ENCODE measurements at places on chromosomes 13 and 19.
A peak's percentile ranks its signal among the peaks of the same experiment; 100 is the strongest.

DNA sequence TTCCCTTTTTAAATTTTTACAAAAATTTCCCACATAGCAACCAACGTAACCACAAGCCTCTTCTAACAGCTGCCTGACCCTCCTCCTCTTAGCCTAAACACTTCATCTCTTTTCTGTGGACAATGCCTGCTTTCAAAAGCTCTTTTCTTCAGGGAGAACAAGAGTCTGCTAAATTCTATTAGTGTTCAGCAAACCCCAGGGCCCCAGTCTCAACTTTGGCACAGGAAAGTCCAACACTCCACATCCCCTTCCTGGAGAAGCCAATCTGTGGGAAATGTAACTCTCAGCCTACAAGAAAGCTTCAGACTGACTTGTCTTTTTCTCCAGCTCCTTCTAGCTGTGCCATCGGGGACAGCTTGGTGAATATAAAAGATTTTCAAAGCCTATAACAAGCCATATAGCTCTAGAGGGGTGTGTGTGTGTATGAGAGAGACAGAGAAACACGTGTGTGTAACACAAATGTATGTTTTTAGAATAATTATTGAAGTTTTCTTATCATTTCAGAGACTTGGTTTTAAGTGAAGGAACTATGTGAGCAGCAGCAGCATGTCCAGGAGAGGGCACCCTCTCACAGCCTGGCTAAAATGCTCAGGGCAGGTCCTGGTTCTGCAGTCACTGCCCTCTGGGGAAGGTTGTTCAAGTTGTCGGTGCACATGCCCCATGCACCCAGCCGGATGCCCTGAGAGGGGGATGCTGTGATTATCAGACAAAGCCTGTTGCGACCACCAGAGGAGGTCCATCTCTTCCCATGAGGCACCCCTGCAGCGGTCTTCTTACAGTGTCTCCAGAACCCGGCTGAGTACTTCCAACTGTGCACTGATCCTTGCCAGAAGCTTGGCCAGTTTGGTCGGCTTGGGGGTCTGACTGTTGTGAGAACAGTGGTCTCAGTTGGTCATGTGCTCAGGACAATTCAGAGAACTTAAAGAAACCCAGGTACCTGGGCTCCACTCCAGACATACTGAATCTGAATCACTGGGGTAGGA is 34.4 kb downstream of the CCDC70 start:
- DNase-seq: no peak

DNA sequence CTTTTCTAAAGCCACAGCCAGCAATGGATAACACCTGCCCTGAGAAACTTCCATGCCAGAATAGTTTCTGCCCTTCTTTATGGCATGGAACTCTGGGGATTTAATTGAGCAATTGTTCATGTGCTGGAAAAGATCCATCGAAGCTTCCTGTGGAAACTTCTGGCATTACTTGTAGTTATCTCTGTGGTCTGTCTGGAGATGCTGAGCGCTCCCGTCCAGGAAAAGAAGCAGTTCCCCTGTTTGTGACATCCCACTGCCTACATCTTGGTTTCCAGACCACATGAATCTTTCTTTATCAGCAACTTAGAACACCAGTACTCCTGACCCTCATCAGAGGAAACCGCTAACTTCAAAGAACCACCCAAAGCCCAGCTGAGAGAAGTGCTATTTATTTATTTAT is 24.6 kb downstream of the FLT1 start:
- no peak for DNase-seq

DNA sequence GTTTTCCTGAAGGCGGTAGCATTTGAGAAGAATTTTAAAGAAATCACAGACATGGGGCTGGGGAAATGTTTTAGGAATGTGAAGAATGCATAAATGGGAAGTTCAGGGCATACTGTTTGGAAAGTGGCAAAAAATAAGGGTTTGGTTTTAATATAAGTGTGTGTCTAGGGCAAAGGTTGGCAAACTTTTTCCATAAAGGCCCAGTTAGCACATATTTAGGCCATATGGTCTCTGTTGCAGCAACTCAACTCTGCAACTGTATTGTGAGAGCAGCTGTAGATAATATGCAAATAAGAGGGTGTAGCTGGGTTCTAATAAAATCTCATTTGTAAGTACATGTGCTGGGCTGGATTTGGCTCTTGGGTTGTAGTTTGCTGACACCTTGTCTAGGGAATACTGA is 521.9 kb downstream of the DIAPH3 start:
- DNase-seq: no peak

- no peak for DNase-seq
Measured at GRCh38 chr13:113413178-113413897, 40.0 kb downstream of the ADPRHL1 start.

GRCh38 chr13:59587971-59588716 is 575.6 kb downstream of the DIAPH3 start:
- DNase-seq: no peak

DNA sequence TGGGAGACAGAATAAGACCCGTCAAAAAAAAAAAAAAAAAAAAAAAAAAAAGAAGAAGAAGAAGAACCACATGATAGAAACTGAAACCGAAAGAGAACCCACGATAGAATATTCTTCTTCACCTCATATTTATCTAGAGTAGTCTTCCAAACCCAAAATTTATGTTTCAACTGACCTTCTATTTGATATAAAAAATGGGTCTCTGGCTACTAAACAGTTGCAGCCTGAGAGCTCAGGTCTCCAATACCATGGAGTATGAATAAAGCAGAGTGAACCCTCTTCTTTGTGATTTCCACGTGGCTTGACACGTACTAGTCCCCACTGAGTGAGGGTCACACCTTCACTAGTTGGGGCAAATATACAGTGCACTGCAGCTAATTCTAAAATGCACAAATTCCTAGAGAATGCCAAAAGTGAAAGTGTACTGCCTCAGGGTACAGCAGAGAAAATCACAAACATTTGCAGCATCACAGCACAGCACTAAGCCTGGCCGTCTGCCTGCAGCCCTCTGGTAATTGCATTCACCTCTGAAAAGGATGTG is 30.8 kb upstream of the RFC3 start:
- DNase-seq: no peak

- peak; percentile 11 for DNase-seq
Measured at GRCh38 chr13:26785838-26786630, 25.4 kb upstream of the GPR12 start.

DNA sequence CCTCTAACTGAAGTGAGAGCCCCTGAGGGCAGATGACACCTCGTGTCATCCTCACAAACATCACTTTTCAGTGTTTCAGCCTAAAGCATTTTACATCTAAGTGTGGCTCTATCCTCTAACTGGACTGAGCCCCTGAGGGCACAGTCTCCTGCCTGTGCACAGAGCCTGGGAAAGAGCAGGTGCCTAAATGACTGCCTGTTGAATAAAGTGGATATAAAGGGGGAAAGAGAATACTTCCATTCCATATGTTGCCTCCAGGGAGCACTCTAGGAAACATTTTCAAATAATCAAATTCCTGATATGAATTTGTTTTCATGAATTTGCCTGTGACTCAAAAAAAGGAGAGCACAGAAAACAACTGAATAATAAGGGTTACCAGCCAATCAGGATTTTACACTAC is 32.2 kb downstream of the CNMD start:
- peak; percentile 9 for DNase-seq

GRCh38 chr13:113759525-113760137 is 605 bp downstream of the TMEM255B start:
- DNase-seq: no peak

- DNase-seq: no peak
Measured at GRCh38 chr13:51995677-51996551, 15.3 kb downstream of the ATP7B start.

DNA sequence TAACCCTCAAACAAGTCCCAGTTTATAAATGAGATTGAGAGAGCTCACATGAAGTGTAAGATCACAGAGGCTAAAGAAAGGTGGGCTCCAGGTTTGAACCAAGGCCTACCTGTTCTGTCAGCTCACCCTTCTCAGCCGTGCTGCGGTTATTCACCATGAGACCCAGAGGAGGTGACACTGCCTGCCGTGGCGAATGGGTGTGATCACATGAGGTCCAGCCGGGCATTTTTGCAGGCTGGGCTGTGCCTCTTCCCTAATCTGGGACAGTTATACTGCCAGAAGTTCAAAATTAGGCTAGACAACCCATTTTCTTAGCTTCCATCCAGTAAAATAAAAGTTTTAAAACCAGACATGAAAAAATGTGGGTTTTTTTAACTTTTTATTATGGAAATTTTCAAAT is 146.8 kb downstream of the FOXO1 start:
- DNase-seq: no peak

GRCh38 chr19:35828692-35829301 is 16.2 kb upstream of the PRODH2 start:
- no peak for DNase-seq

- DNase-seq: no peak
Measured at GRCh38 chr13:102401265-102401664, 583 bp downstream of the FGF14 start.

- no peak for DNase-seq
Measured at GRCh38 chr13:77176350-77176749, 149.4 kb upstream of the FBXL3 start.

DNA sequence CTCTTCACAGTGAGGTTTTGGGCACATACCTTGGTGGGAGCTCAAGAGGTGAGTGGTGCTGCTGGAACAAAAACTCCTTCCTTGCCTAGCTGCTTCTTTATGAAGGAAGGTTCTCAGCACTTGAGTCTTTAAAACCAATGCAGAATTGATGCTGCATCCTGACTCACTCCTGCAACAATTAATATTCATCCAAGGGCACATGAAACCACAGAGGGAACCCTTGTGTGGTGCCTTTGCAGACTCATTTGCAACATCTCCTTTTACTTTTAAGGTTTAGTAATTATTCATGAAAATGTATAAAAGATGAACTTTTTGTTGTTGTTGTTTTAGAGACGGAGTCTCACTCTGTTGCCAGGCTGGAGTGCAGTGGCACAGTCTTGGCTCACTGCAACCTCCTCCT is 30.1 kb downstream of the OPA3 start:
- DNase-seq: no peak

GRCh38 chr13:108322206-108322824 is 52.8 kb downstream of the TNFSF13B start:
- DNase-seq: peak; percentile 79

- DNase-seq: no peak
Measured at GRCh38 chr13:51551416-51551815, 32.8 kb upstream of the WDFY2 start.

DNA sequence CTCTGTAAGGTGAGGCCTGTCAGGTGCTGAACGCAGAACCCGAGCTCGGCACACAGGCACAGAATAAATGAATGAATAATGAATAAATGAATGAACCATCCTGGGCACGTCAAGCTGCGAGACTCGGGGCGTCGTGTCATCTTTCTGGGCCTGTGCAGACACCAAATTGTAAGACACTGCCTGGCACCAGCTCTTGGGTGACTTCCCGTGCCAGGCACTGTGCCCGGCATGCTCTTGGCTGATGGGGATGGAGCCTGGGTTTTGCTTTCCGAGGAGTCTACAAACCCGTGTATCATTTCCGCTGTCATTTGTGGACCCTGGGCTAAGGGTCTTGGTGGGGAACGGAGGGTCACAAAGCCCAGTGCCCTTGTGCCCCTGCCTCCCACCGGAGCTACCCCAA is 43.9 kb downstream of the CELF5 start:
- DNase-seq: no peak

DNA sequence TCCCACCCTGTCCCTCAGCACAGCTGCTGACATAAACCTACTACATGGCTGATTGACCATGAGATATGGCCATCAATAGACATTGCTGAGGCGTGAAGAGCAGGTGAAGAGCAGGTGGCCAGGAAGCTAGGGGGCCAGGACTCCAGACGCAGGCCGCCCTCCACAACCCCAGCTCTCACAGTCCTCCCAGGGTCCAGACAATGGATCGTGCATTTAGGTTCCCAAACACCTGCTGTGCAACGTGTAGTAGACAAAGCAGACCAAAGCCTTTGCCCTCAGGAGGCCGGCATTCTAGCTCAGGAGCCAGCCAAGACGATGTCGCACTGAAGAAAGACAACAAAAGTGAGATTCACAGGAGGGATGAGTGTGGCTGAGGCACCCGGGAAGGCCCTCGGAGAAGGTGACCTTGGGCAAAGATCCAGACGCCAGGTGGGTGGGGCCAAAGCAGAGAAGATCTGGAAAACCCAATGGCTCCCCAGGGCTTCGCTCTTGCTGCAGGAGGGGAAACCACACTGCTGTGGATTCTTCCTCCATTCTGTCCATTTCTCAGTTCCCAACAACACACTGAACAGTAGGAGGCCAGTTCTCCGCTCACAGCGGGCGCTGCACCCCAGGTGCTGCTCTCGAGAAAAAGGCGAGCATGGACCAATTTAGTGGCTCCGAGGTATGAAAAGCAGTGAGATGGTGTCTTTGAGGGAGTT is 1.4 kb downstream of the FFAR1 start:
- DNase-seq: no peak

- DNase-seq: no peak
Measured at GRCh38 chr13:89966524-89966923, 1381.0 kb upstream of the MIR17HG start.

DNA sequence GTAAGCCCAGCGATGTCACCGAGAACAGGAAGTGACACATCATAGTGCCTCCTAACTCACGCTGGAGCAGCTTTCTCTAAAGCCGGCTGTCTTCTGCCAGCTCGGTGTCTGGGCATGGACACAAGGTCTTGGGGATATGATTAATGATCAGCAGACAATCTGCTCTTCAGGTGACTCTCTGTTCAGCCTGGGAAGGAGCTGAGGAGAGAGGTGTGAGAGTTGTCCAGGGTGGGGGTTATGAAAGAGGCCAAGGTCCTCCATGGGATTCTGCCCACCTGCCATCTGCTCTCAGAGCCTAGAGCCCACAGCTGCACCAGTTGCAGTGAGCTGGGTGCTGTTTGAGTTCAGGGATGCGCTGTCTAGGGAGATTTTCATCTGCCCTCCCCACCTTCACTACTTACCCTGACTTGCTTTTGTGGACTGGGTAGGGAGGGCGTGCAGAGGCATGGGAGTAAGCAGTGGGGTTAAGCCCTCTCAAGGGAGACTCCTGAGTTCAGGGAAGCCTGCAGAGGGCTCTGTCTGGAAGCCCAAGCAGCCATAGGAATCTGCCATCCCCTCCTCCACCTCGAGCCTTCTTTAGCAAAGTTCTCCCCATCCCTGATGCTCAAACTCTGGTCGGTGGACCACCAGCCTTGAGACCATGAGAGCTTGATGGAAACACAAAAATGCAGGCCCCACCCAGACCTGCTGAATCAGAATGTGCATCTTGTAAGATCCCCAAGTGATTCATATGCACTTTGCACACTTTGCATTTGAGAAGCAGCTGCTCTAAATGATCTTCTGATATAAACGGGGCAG is 539.7 kb downstream of the RFC3 start:
- DNase-seq: no peak

- DNase-seq: peak; percentile 12
Measured at GRCh38 chr19:7678971-7679751, 1.5 kb upstream of the TRAPPC5 start.

DNA sequence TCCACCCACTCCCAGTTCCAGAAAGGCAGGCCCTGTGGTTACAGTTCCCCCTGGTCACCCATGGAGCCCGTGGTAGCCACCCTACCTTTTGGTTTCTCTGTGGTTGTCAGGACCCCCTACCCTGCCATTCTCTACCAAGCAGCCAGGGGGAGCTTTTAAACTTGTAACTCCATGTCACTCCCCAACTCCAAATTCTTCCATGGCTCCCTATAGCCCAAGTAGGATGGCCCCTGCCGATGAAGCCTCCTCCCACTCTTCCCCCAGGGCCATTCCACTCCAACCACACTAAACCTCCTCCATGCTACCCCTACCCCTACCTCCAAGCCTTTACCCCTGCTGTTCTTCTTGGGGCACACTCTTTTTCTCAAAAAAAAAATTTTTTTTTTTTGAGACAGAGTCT is 2.2 kb downstream of the S1PR2 start:
- DNase-seq: peak; percentile 28

All from NCI-H1694 (cell line).